ENCODE measurements at places on chromosomes 6 and 20.

GRCh38 chr20:58239216-58239615 lies 10.8 kb upstream of the ANKRD60 start:
- DNase-seq: no peak

DNA sequence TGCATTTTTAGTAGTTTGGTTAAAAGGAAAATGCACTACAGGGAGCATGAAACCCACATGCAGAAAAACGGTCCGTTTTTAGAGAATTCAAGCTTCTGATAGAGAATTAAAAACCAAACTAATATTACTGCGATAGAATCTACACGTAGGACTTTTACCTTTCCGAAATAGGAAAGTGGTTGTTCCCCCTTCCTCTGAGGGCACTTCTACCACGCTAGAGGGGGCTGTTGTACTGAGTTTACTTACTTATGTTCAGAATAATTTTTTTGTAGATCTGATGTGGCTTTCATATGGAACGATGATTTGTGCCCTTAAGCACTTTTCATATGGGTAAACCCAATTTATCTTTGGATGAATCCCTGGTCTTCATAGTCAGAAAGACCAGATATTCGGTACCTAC lies 264.3 kb upstream of the PLN start:
- peak; percentile 60 for DNase-seq

DNA sequence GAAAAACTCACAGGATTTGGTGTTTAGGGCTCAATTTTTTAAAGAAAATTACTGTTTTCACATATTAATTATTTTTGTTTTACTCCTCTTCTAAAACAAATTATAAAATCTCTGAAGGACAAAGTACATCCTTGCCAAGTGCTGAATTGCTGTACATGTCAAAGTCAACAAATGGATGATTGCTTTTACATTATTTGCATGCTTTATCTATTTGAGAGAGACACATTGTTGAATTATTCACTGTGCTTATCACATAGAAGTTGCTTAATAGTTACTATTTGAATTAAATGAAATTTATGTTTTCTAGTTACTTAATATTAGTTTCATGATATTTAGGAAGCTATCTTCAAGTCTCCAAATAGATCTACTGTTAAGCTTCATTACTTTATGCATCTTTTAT lies 318.6 kb upstream of the PTCHD4 start:
- DNase-seq: no peak

GRCh38 chr6:56019973-56020372 lies 144.6 kb upstream of the BMP5 start:
- DNase-seq: no peak

GRCh38 chr6:35413911-35414310 lies 38.2 kb upstream of the FANCE start:
- no peak for DNase-seq

GRCh38 chr20:48858075-48858790 lies 30.4 kb upstream of the PREX1 start:
- no peak for DNase-seq

DNA sequence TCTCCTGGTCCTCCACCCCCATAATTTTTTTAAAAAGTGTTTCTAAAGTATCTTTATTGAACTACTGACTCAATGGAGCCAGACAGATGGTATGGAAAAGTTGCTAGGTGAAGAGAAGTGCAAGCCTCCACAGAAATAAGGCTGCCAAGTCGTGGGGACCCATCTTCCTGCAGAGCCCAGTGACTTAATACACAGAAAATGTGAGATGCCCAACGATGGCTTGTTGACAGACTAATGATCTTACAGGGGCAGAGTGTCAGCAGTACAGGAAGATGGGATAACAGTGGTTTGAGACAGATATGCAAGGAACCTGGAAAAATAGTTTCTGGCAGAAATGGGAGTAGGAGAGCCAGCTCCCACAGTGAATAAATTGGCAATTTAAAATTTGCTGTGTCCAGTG lies 43.3 kb downstream of the FYN start:
- DNase-seq: no peak
